ENCODE measurements at places on chromosomes 2 and 18. TPM values are rescaled to one million over a fixed set of nuclear protein-coding genes. Genes with fewer than 3 reads are reported as not detected.

Gene SLC4A5
- 3.5 TPM for total RNA-seq

Gene CYTIP
- total RNA-seq = 8.3 TPM

- no peak for DNase-seq
Measured at GRCh38 chr2:195498839-195499490, 158.1 kb upstream of the SLC39A10 start.

- no peak for DNase-seq
Measured at GRCh38 chr2:191557841-191558240, 120.1 kb upstream of the NABP1 start.

GRCh38 chr2:38565333-38565732 is 37.4 kb downstream of the HNRNPLL start:
- no peak for DNase-seq

- DNase-seq = peak; percentile 22
Measured at GRCh38 chr18:13934676-13935075, 19.3 kb upstream of the MC2R start.

DNA sequence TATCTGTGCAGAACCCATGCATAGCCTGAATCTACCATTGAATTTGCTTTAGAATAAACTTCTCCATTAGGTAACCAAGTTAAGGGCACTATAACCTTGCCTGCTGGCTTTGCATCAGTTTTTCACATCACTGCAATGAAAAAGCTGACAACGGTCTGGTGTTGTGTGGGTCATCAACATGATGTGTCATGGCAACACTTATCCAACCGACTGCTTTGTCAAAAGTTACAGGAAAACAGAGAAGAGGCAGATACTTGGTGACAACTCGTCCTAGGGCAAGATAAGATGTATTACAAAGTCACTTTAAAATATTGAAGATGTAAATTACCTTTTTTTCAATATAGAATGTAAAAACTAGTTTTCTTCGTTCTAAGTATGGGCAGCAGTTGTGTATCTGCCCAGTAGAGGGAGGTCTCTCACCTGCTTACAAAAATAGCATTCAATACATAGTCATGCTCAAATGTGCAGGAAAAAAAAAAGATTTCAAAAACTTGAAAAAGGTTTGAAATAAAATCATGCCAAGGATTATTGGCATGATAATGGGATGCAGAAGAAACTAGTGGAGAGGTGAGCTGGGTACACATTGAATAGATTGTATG is 96.3 kb downstream of the EVA1A start:
- no peak for DNase-seq

Gene SCYGR4
- total RNA-seq = not detected

DNA sequence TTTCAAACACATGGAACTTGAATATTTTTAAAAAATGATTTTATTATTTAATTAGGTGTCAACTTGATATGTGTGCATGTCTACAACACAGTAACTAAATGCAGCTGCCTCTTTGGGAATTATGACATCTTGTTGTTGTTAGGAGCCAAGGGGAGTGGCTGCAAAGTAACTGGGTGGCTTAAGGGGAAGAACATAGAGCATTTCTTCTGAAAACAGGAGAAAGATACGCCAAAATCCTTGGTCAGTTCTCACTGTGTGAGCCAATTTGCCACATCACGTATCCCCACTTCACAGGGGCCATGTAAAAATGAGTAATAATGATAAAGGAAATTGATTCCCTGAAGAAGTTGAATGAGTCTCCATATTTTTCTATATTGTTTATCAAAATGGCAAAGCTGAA is 309.8 kb upstream of the COL3A1 start:
- DNase-seq = peak; percentile 46

Gene IFT172
- 13.2 TPM for total RNA-seq

Gene LHCGR
- not detected for total RNA-seq

DNA sequence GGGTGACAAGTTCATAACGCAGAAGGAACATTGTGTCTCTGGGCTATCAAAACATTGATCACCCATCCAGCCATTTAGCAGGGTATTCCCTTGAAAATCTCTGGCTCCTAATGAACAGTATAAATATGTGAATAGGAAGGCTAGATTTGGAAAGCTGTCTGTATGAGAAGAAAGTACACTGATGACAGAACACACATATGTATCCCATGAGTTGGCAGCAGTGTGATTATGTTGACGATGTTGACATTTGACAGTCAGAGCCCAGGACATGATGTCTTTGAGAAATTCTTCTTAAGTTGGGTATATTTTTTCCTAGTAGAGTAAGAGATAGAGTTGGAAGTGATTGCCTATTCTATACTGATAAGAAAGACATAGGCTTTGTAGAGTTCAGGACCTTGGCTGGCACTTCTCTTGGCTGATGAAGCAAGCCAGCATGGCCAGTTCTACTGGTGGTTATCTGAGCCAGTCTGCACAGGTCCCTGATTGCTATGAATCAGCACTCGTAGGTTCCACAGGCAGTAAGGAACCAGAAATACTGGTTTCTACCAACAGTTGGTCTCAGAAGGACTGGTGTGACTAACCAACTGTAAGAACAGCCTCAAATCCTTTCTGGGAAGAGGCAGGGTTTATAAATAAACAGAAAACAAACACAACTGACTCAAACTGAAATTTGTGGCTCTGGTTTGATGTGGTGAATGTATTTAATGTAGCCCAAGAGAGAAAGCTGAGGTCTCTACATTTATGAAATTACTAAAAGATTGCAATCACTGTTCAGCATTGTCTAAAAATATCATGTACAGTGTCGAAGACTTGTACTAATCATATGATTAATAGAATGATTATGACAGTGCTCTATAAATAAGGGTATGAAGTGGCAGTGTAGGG is 43.9 kb upstream of the RAPH1 start:
- DNase-seq = no peak

GRCh38 chr18:21904856-21905255 is 164.3 kb downstream of the MIB1 start:
- DNase-seq = no peak
